NCI-H187 treated with DMSO at 0.1 percent for 48 hours (cell line): ENCODE measurements at places on chromosomes 11 and 22.

DNA sequence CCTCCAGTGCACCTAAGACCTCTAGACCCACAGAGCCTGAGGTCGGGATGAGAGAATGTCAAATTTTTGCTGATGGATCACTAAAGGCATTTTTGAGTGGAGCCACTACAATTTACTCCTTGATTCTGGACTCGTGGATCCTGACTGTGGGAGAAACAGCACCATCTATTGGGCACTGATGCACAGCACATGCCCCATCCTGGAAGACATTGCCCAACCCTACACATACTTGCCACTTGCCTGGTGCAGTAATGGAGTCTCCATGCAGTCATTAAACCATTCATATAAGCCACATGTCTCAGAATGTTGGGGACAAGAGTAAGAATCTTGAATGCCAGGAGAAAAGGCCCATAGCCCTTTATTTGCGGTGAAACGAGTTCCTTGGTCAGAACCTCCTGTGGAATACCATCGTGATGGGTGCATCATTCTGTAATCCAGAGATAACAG lies 103.9 kb downstream of the GGTLC2 start:
- no peak for DNase-seq

DNA sequence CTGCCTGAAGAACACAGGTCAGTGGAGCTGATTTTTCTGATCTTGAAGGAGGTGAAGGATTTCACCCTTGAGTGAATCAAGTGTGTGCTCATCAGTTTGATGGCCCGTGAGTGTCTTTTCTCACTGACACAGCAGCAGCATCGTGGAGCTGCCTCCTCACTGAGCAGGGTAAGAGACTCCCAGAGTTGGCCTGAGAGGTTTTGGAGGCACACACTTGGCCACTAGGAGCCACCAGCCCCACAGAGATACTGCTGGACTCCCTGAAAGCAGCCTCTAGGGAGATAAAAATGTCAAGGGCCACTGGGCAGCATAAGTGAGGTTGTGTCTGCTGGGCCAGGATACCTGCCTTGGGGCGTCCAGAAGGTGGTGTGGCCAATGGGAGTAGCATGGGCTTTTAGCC lies 245.4 kb downstream of the GRIK4 start:
- no peak for DNase-seq

DNA sequence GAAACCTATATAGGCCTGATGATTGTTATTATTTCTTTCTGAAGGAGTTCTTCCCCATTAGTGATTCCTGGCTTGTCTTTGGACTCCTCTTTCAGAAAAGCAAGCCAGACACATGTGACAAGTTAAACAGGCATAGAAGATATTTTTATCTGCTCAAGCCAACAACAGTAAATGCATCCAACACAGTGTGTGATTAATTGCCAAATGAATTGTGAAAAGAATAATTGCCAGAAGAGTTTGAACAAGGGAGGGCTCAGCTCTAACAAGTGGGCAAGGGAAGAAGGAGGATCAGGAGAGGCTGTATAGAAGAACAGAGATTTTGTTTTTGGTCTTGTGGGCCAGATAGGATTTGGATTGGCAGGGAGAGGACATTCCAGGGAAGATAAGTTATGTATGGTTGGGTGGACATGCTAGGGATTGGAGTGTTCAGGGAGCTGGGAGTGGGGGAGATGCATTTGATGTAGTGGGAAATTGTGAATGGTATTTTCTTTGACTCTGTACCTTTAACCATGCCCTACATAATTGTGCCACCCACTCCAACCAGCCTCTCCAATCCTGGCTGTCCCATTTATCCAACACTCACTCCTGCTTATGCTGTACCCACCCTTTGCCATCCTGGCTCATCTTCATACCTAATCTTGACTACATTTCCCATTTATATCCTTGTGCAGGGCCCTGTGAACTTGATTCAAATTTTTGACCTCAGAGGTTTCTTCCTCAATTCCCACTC lies 172.8 kb downstream of the RRAS2 start:
- no peak for DNase-seq

GRCh38 chr22:20131859-20132685 lies 468 bp downstream of the ZDHHC8 start:
- DNase-seq = no peak
